ENCODE measurements at places on chromosomes 2 and 18.

GRCh38 chr2:217858519-217859491 is 144.0 kb downstream of the TNS1 start:
- no peak for DNase-seq

- no peak for DNase-seq
Measured at GRCh38 chr18:74518456-74519295, 15.6 kb upstream of the CNDP1 start.

- no peak for DNase-seq
Measured at GRCh38 chr2:158463496-158464095, 6.8 kb downstream of the PKP4 start.

GRCh38 chr2:209663139-209663538 is 108.5 kb upstream of the UNC80 start:
- no peak for DNase-seq

DNA sequence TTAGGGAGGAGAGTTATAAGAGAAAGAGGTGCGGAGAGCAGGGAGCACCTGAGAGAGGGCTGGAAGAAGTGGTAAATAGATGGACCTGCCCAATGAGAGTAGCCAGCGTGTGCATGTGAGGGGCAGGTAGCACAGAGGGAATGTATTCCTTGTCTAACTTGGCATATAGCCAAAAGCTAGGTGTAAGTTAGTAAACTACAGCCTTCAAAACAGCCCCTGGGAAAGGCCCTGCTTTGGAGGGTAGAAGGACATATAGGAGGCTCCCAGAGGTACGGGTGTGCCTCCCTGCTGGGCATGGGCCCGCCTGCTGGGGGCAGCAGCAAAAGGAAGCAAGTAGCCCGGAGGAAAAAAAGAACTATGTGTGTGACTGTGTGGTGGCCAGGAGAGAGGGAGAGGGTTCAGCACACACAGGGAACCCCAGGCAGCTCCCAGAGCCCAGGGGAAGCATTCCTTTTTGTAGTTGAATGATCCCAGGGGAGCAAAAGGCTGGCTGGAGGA is 48.0 kb downstream of the TCF7L1 start:
- no peak for DNase-seq

DNA sequence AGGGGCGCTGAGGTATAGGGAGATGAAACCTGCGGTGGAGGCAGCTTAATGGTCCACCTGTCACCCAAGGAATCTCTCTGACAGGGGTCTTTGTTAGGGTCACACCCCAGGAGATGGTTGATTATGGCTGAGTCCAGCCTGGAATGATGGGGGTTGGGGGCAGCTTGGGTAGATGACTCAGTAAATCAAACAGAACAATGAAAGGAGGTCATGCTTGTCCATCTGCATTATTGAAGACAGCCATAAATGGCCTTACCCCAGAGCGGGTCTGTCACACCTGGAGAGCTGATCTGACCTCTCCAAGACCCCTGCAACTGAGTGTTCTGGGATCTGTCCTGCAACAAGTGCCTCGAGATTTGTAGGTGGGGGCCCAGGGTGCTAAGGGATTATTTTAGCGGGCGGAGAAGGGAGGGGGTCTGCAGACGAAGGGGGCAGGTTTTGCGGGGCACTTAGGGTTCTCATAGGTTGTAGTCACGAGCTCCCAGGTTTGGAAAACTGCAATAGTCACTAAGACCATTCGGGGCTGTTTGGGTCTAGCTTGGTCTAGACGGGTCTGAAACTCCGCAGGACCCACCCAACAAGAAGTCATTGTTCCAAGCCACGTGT is 771 bp upstream of the IGFBP2 start:
- no peak for DNase-seq

DNA sequence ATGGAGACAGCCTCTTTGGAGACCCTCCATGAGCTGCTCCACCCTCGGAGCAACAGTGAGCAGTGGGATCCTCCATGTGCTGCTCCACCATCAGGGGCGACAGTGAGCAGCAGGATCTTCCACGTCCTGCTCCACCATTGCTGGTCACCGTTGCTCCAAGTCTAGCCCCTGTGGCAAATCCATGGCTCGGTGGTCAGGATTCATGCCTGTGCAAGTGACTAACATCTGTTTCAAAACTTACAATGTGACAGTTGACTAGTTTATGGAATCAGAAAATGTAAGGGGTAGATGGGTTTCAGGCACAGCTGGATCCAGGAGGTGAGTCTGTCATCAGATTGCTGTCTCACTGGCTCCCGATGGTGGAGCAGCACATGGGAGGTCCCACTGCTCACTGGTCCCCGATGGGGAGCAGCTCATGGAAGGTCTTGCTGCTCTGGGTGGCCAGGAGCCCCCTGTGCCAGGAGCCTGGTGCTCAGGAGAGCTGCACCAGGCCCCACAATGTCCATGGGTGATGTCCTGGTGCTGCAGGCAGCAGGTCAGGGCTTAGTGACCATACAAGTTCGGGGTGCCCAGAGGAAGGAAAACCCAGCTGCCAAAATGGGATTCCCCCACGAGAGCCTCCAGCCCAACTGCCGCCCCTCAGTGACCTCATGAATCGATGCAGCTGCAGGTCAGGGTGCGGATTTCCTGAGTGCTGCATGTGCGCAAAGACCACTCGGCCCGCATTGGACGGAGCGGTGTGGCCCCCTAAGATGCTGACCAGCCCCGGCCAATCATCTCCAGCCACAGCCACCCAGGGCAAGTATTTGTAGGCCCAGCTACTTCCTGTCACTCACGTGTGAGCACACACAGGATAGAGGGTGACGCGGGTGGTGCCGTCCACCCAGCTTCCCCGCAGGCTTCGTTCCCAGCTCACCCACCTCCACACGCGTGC is 116.5 kb upstream of the OTOS start:
- DNase-seq = no peak

GRCh38 chr2:18792684-18793083 is 203.3 kb upstream of the NT5C1B start:
- DNase-seq = no peak

DNA sequence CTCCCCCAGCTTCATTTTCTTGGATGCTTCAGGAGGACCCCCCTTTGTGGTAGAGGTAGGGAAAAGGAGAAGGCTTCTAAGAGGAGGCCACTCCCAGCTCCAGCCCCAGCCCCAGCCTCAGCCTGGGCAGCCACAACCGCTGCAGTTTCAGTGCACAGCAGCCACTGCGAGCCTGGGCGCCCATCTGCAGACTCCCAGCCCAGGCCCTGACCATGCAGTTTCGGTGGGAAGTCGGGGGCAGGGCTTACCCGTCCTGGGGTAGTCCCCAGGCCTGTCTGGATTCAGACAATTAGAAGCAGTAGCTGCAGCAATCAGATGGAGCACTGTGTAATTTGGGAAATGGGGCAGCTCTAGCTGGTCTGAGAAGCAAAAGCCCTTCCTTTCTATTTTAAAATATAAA is 28.6 kb downstream of the ITM2C start:
- DNase-seq = no peak

GRCh38 chr2:43542285-43542933 is 53.4 kb downstream of the THADA start:
- DNase-seq = no peak

DNA sequence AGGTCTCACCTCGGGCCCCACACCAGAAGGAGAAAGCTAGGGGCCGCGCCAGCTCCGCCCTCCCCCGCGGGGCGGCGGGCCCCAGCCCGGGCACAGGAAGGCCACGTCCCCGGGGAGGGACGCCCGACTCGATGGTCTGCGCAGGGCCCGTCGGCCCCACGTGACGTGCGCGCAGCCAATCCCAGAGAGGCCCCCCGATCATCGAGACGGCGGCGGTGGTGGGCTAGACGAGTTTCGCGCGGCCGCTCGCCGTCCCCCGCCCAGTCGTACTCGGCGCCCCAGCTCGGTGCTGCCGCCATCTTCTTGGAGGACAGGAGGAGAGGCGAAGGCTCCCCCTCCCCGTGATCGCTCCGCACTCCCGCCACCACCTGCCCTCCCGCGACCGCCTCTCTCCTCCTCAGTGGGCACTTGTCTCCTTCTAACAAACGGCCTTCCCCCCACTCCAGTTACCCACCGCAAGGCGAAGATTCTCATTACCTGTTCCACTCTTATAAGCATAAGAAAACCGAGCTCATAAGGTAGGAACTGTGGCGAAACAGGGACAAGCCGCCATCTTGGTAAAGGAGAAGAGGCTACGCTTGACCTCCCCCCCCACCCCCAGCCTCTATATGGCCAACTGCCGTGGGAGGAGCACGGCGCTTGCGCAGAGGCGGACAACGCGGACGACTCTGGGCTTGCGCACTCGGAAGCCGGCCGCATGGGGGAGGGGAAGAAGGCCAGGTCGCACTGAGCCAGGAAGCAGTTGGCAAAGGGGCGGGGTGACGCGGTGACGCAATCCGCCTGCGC is at the start of gene HDLBP:
HDLBP (minus strand) TSS at position 580 of the 786 bp plus-strand sequence. CDS start 48,803 bp downstream, outside the sequence.
- peak; percentile 90 for DNase-seq

- DNase-seq = no peak
Measured at GRCh38 chr18:34632321-34632720, 77.8 kb upstream of the DTNA start.

GRCh38 chr2:240056678-240057077 is 3.4 kb upstream of the OR6B3 start:
- no peak for DNase-seq

DNA sequence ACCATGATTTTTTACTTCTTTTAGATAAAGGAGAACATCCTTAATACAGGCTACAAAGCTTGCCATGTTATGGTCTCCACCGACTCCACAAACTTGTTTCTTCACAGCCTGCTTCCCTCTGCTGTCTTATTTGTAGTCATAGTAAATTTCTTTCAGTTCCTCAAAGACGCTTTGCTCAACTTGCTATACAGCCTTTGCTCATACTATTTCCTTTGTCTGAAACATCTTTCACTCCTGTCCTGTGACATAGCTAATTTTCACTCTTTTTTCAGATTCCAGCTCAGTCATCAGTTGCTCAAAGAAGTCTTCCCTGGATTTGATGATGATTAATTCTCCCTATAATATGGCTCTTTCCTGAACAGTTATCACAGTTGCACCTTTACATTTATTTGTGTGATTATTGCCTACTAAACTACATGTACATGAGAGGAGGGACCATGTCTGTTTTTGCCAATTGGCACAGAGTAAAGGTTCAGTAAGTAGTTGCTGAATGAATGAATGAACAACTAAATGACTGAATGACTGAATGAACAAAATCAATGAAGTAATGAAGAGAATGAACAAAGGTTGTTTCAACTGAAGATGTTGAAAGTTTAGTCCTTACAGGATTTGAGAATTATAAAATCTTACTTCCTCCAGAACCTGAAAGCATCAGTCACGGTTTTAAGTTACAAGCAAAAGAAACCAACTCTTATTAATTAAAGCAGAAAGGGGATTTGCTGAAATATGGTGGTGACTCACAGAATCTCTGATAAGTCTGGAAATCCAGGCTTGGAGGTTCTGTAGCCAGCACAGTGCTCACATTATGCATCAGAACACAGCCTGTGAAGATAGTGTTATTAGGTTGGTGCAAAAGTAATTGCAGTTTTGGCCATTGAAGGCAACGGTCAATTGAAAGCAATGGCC is 186.4 kb upstream of the FAM98A start:
- no peak for DNase-seq

DNA sequence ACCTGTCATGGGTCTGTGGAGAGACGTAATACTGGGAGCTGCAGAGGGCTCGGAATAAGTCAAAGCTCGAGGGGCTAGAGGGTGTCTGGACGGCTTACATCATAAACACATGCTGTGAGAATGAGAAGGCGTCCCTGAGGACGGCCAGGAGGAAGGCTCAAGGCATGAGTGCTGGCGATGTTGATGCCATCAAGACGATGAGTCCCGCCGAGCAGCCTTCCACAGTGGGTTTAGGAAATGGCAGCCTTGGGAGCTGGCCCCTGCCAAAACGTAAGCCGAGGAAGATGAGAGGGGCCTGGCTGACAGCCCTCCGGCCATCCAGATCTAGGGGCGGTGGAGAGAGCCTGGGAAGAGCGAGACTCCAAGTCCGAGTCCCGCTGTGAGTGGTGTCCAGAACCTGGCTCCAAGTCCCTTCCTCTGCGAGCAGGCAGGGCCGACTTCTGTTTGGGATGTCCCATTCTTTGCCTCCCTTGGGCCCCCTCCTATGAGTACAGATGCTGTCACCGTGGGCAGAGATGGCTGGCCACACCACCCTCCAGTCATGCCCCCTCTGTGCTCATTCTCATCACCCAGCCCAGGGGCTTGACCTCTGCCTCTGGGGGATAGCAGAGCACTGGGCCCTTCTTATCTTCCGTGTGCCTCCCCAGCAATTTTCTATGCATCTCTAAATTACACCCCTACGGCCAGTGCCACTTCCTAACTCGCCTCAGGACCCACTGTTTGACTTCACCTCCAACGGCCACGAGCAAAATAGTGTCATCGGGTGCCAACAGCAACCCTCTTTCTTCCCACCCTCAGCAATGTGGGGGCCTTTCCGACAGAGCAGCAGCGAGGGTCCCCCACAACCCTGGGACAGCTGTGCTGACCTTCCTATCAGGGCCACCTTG is 175.7 kb downstream of the FAM210A start:
- no peak for DNase-seq

DNA sequence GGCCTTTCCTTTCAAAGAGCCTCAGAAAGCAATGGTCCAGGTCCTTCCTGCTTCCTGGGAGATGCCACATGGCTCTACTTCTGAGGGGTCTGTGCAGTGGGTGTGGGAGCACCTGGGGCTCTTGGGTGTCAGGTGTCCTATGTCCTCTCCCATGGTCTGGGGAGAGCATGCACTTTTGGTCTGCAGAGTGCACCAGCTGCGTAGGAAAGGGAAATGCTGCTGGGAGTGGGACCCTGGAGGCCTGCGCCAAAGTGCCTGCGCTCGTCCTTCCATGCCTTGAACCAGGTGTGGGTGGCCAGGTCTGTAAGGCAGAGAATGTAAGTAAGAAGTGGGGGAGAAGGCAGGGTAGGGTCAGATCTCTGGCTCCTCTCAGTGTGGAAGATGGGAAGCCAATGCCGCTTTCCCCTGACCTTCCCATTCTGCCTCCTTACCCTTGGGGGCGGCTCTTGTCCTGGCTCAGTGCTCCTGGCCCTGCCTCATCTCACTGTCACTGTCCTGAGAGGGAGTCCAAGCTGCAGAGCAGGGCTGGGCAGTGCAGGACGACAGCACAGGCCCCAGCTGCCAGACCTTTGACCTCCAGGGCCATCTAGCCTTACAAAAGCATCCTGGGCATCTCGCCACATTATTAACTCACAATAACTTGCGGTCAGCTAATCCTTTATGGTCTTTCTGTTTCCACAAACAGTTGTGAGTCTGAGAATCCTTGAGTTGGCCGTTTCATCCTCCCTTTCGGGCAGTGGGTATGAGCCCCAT is 6.6 kb upstream of the PROM2 start:
- DNase-seq = no peak
